EL (cell line): ENCODE measurements at places on chromosomes 4 and X.

DNA sequence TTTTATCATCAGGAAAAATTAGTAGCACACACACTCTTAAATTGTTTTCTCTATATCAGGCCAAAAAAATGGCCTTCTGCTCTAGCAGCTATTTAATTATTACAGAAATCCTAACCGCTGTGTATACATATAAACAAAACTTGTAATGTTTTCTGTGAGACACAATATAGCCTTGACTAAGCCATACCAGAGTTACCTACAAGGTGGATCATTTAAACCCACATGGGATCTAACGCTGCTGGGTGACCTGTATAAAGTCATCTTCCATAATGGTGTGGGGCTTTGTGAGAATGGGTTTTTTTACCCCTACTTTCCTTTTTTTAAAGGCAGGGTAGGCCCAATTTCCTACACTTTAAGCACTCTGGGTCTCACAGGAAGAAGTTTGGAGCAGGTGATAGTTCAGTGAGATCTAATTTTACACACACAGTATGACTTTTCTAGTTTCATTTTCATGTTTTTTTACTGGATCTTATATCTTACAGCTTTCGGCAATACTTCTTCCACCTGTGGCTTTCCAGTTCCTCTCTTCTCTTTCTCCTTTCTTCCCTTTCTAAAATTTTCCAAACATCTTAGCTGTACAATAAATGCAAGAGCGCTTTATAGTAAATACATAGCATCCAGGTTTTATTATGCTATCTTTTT lies 66.9 kb upstream of the MMAA start:
- DNase-seq = no peak

DNA sequence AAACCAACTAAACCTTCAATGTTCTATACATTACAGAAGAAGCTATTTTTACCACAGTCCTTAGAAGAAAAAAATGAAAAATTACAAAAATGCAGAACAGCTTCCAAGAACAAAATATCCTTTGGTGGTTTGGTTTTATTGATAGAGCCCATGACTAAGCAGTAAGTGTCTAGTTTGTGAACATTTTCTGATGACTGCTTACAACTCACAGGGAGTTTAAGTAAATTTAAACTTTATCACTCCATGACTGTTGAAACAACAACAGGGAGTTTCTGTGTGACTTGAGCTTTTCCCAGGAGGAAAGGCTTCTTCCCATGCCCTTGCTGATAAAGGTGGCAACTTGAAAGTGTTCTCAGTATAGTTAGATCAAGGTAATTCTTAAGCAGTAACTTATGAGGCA lies 2.9 kb downstream of the PF4 start:
- DNase-seq = peak; percentile 71

DNA sequence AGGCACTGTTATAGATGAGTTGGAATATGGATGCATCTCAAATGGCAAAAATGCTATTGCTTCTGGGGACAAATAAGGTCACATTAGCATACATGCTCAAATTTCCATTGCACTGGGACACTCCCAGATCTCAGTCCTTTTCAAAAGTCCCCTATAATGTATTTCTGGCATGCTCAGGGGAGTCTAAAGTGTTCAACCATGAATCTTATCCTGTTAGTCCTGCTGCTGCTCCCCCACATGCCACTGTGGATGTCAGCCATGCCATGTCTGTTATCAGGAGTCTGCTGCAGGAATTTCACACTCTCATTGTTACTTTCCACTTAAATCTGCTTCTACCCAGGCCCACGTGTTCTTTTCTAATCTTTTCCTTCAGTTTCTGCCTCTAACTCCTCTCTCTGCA lies 1000.6 kb downstream of the CCSER1 start:
- no peak for DNase-seq

DNA sequence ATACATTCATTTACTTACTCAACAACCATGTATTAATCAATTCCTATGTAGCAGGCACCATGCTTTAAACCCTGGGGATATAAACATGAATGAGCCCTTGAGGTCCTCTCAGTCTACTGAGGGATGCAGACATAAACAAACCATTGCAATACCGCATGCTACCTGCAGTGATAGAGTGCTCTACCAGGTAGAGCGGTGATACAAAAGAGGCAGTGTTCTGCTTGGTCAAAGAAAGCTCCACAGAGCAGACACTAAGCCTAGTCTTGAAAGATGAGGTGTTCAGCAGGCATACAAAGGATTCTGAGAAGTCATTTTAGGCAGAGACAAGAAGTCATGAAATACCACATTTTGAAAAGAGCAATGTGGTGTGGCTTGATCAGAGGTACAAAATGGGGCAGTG lies 26.9 kb upstream of the AMOT start:
- no peak for DNase-seq

GRCh38 chr4:115844180-115844579 lies 730.8 kb upstream of the NDST4 start:
- no peak for DNase-seq

- DNase-seq = peak; percentile 78
These were observed 57.9 kb downstream of the CLDN22 start for GRCh38 chr4:183261953-183262775.

- peak; percentile 64 for DNase-seq
These were observed 3.3 kb downstream of the IL13RA1 start for GRCh38 chrX:118730500-118731247.

GRCh38 chrX:50003927-50004326 lies 81.5 kb downstream of the CLCN5 start:
- DNase-seq = no peak

GRCh38 chr4:76780781-76781697 lies 116.9 kb downstream of the SOWAHB start:
- no peak for DNase-seq

DNA sequence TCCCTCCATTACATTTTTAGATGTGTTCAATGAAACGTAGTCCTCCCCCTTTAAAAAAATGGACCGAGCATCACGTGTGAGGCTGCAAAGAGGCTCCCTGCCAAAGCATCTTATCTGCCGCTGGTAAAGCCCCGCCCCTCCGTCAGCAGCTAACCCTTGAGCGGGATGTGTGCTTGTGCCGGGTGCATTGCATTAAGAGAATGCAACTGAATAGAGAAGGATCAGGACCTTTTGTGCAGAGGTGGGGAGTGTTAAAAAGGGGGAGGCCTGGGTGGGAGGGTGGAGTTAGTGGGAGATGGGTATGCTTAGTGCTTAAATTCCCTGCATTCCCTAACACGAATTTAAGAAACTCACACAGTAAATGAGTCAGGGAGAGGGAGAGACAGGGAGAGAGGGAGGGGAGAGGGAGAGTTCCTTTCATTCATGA lies 66.0 kb downstream of the TBL1X start:
- DNase-seq = peak; percentile 92

DNA sequence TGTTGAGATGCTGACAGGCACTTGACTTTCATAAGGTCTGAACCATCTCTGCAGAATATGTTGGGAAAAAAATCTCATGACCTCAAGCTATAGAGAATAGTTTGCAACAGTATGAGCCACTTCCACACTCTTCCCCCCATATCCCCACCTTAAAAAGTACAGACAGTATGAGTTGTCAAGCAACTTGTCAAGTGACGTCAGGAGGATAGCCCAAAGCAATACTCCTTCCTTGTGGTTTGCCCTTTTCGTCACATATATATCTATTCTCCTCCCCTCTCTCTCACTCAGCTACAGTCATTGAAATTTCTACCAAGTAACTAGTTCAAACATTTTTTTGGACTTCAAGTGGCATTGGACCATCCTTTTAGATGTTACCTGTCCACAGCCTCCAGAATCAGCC lies 67.7 kb downstream of the MCF2 start:
- no peak for DNase-seq

GRCh38 chr4:84841435-84841834 lies 125.1 kb downstream of the WDFY3 start:
- no peak for DNase-seq

GRCh38 chr4:47219586-47219985 lies 188.2 kb downstream of the GABRB1 start:
- DNase-seq = no peak

- peak; percentile 51 for DNase-seq
These were observed 2.1 kb downstream of the GPR101 start for GRCh38 chrX:137031517-137032340.

GRCh38 chr4:834368-835147 lies 8.6 kb upstream of the CPLX1 start:
- DNase-seq = no peak

- DNase-seq = no peak
These were observed 163.8 kb downstream of the ATRX start for GRCh38 chrX:77622233-77622632.

GRCh38 chrX:154304846-154305245 lies 9.3 kb downstream of the TKTL1 start:
- no peak for DNase-seq

- peak; percentile 34 for DNase-seq
These were observed 1.2 kb downstream of the PRPS1 start for GRCh38 chrX:107629540-107629909.

- DNase-seq = no peak
These were observed 574.6 kb downstream of the RAPGEF2 start for GRCh38 chr4:159677521-159677920.

- no peak for DNase-seq
These were observed 2.9 kb downstream of the SMIM20 start for GRCh38 chr4:25916870-25917269.

DNA sequence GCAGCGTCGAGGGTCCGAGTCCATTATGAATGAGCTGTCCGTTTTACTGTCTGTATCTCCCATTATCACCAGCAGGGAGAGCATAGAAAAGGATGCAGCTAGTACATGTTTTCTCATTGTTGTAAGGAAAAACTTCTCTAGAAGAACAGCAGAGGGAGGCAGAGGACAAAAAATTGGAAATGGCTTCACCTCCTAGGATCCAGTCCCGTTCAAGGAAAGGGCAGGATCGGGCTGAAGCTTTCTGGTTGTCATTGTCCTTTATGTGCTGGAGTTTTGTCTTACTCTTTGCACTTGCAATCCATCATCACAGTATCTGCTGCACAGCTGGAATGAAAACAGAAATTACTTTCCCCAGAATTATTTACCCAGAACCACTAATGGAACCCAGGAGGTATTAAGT lies 14.7 kb downstream of the NDP start:
- DNase-seq = peak; percentile 74

GRCh38 chr4:166259081-166259480 lies 386.0 kb downstream of the TLL1 start:
- DNase-seq = no peak

DNA sequence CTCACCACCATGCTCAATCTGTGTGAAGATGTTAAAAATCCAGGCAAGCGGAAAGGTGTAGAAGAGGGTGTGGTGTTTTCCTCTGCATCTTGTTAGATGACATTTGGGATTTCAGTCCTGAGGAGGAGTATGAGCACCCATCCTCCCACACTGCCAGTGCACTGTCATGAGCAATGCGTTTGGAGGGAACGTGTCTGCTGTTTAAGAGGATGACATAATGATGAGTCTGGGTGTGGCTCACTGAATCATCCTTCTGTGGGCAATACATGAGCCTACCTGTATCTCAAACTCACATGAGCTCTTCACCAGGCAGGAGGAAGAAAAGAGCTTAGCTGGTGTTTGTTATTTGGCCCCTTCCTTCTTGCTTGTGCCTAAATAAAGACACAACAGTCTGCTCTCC lies 67.9 kb upstream of the ARX start:
- no peak for DNase-seq

DNA sequence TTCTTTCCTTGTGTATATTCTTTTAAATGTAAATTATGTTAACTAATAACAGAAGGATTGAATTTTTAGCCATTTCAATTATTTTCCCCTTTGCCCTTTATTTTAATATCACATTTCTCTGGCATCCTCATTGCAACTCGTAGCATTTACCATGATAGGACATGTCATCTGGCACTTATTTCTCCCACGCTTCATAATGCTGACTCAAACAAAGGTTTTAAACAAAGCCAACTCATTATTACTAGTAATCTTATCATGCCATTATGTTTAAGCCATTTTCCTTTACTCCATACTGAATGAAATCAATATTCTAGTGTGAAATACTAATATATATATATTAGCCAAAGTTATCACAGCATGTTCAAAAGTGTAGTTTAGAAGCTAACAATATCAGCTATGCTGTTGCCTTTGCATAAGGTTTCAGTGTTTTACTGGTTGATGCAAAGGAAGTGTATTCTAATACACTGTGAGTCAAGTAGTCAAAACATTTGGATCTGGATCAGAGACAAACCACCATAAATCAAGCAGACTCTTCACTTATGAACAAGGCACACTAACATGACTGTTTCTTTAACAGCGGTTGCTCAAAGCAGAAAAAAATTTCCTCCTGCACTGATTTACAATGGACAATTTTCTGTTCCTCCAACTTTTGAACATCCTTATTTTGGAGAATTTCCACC lies 281.6 kb downstream of the SLC7A11 start:
- peak; percentile 65 for DNase-seq

DNA sequence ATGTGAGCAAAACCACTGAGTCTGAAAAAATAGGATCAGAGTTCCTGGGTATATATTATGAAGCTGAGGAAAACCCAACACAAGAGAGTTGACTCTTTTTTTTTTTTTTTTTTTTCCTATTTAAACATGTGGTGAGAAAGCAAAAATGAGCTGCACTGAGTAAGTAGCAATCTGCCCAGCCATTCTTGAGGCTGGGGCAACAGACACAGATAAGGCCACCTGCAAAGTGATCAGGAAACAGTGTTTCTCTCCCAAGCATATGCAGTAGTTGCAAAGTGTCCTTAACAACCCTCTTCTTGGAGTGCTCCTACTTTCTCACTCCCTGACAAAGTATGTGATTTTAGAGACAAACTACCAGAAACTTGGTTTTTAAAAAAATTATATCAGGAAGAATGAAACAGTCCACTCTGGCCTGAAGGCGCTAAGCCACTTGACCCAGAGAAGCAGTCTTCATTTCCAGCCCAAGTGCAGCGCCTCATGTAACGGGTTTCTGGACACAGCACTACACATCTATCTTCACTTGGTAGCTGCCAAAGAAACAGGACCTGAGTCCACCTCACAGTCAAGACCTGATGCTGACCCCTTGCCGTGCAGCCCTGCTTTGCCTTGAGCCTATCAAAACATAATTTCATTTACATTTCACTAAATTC lies 124.6 kb upstream of the MAP3K15 start:
- no peak for DNase-seq

- DNase-seq = no peak
These were observed 151.2 kb downstream of the SPATA18 start for GRCh38 chr4:52202251-52202779.

DNA sequence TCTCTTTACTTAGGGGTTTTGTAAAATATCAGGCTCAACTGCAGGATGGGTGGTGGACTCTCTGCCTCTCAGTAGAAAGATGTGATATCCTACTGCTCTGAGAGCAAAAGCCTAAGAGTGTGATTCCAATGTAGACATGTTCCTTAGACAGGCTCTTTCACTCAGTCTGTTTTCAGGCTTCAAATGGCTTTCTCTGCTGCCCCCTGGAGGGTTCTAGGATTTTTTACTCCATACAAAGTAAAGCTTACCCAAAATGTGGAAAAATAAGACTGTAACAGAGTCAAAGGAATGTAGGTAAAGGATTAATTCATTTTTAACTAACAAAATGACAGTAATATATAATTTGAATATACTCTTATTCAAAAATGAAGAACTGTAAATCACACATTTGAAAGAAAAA lies 32.1 kb downstream of the ZGRF1 start:
- DNase-seq = peak; percentile 49

GRCh38 chr4:70511365-70511764 lies 7.0 kb upstream of the AMTN start:
- no peak for DNase-seq

GRCh38 chr4:47798165-47798564 lies 39.7 kb downstream of the CORIN start:
- no peak for DNase-seq

GRCh38 chrX:55111578-55112254 lies 22.9 kb downstream of the PAGE2 start:
- no peak for DNase-seq
